ENCODE measurements at places on chromosomes 7 and 10.
A peak's percentile ranks its signal among the peaks of the same experiment; 100 is the strongest.

- no peak for DNase-seq
Observed at GRCh38 chr10:21398563-21399231, 126.8 kb downstream of the SKIDA1 start.

DNA sequence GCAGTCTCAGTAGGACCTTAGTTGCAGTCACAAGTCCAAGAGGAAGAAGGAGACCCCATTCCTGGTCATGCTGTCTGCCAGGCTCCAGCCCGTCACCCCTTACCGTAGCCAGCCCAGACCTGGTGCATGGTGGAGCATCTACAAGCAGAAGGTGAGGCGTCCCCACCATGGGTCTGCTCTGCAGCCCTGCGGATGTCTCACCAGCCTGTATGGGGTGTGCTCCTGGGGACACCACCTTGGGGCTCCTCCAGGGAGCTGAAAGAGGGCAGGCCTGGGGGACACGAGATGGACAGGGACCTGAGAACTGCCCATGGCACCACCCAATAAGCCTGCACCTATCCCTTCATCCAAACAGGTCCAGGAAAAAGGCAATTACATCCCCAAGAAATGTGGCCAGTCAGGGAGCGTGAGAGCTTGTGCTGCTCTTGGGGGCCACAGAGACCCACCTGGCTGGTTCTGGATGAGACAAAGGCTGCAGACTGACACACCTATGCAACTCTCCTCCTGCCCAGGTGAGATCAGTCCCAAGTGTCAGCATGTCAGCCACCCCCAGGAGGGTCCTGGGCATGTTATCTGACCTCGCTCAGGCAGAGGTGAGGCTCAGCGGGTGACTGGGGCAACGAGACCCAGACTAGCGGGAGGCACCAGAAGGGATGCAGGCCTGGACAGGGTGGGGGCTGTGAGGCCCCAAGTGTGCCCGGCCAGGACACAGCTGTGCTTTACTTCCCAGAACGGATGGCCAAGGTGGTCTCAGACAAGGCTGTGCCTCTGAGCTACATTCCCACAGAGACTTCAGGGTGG lies 84.5 kb upstream of the RET start:
- DNase-seq, result no peak

DNA sequence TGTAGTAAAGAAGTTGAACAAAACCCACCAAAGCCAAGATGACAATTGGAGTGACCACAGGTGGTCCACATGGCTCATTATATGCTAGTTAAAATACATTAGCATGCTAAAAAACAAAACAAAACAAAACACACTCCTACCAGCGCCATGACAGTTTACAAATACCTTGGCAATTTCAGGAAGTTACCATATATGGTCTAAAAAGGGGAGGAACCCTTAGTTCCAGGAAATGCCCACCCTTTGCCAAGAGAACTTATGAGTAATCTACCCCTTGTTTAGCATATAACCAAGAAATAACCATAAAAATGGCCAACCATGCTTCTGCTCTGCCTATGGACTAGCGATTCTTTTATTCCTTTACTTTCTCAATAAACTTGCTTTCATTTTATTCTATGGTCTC lies 979.1 kb upstream of the POT1 start:
- no peak for DNase-seq

GRCh38 chr10:89659143-89660131 lies 14.4 kb upstream of the PANK1 start:
- no peak for DNase-seq

- DNase-seq, result no peak
Observed at GRCh38 chr10:1117651-1118050, 61.5 kb downstream of the WDR37 start.

DNA sequence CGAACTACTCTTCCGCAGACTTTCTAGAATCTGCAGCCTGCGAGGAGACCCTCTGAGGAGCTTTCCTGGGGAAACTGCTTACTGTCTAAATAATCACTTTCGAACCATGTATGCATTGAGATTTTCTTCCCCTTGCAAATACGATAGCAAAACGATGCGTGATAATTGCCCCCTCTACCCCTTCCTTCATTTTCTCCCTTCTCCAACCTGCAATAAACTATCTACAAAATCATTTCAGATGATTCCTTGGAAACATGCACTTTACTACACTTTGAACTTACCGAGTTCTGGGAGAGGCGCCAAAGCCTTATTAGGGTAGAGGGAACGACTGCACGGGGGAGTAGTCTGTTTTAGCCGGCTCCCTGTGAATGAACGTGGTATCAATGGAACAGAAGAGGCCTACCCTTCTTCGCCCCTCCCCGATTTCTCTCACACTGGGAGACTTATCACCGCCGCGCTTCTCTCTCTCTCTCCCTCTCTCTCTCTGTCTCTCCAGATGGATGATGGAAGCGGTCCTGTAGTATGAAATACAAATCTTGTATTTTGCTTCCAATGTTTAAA lies at the start of gene FGFBP3:
TSS of gene FGFBP3 (minus strand) at position 370 of the 561 bp plus-strand sequence. CDS start 517 bp downstream, outside the sequence.
- DNase-seq, result peak; percentile 33

DNA sequence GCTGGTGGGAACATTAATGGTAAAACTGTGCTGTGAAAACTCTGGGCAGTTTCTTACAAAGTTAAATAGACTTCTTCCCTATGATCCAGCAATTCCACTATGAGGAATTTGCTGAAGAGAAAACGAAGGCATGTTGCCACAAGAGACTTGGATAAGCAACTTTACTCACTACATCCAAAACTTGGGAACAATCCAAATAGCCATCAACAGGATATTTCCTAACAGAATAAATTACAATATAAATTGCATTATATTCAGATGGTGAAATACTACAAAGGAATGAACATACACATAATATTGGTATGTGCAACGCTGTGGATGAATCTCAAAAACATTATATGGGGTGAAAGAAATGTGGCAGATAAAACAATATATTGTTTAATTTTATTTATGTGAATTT lies 21.4 kb upstream of the MKI67 start:
- no peak for DNase-seq

DNA sequence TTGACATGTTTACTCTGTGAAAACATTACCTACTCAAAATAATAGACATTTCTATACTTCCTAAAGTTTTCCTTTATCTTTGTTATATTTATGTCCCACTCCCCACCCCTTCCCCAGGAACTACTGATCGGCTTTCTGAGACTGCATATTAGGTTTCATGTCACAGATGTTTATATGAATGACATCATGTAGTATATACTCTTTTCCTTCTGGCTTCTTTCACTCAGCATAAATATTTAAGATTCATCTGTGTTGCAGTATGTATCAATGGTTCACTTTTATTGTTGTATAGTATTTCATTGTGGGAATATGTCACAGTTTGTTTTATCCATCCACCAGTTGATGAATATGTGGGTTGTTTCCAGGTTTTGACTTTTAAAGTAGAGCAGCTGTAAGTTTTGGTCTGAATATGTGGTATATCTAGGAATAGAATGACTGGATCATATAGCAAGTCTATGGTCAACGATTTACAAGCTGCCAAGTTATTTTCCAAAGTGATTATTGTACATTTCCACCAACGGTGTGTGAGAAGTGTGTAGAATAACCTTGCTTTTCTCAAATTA lies 73.8 kb upstream of the CAV2 start:
- DNase-seq, result no peak

DNA sequence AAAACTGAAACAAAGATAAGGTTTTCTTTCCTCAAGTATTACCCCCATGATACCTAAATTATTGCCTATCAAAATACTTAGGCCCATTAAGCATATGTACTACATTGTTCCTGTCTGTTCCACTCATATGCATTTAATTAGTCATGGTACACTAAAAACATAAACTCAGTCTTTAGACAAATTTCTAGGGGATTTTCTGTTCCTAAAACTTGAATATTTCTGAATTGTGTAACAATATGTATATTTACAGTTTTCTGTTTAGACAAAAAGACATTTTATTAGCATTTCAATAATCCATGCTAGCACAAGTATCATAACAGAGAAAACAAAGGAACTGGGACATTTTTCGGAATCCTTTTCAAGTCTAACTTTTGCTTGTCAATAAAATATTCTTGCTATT lies 234.2 kb downstream of the CRPPA start:
- DNase-seq, result no peak

DNA sequence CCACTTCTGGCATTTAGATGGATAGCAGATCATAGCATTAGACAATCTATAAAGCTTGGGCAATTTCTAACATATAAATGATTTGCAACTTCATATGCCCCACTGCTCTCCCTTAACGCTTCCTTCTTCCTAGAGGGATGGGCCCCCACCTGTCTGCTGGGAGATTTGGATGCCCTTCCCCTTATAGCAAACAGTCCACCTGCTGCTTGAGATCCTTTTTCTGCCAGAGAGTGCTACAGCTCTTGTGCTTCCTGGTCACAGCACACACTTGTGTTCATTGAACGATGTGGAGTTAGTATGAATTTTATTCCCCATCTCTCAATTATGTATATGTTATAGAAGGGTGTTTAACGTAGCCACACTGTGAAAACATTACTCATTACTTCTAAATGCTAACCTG lies 10.4 kb upstream of the PCGF5 start:
- DNase-seq, result no peak

- no peak for DNase-seq
Observed at GRCh38 chr7:129750501-129750900, 139.0 kb downstream of the NRF1 start.

GRCh38 chr7:93757426-93757825 lies 133.1 kb downstream of the TFPI2 start:
- no peak for DNase-seq

- DNase-seq, result no peak
Observed at GRCh38 chr10:91023700-91024398, 103.0 kb upstream of the ANKRD1 start.

- peak; percentile 34 for DNase-seq
Observed at GRCh38 chr10:33273295-33274002, 61.0 kb downstream of the NRP1 start.

DNA sequence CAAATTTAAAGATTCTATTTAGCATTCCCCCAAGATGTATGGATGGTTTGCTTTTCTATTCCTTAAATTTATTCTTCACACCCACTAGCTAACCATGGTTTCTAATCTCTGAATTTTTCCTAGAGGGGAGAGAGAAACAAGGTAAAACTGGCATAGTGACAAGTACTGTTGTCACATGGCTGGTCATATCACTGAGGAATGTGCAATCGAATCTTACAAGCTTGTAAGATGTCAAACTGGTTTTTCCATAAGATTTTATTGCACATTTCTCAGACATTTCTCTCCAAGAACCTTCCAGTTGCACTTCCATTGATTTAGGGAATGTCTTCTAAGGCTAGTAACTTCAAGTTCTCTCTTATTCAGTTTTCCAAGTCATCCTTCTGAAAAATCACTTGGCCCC lies 89.8 kb downstream of the MBL2 start:
- DNase-seq, result no peak

All from globus pallidus (tissue), 1 donor.